LHCN-M2 (cell line): ENCODE measurements at places on chromosomes 12 and 14. TPM values are rescaled to one million over a fixed set of nuclear protein-coding genes. Genes with fewer than 3 reads are reported as not detected.

DNA sequence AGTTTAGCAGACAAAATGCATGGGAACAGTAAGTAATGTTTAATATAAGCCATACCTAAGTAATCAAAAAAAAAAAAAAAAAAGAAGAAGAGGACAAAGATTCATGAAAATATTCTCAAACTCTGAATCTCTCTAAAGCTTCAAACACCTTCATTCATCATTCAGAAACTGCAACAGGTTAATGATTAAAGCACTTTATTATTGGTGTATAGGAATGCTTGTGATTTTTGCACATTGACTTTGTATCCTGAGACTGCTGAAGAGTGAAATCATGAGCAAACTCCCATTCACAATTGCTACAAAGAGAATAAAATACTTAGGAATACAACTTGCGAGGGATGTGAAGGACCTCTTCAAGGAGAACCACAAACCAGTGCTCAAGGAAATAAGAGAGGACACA, 278.4 kb upstream of the DCN start:
- no peak for DNase-seq

DNA sequence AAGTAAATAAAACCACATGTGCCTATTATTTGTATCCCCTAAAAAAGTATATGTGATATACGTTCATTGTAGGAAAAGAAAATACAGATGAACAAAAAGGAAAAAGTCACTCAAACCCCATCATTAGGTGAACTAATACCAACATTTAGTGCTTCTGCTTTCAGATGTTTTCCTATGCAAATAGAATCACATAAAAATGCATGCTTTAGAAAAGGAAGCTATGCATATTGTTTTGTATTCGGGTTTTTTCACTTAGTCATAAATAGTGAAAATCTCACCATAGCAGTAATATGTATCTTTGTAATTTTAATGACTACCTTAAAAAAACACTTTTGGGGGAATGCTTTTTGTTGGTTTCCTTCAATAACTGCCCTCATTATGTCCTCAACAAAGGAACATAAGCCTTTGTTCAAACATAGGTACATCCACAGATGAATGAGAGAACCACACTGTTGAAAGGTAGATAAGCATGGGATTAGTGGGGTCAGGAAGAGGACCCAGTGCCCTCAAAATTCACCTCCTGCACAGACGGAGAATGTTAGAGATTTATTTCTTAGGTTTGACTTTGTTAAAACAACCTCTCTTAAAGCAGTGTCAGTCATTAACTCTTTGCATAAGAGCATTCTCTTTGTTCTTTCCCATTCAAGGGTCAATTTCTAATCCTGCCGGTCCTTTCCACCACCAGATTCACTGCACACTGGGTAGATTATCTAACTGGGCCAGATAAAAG, 6.5 kb downstream of the AMDHD1 start:
- DNase-seq, result no peak

GRCh38 chr14:49310298-49310697, 275.9 kb downstream of the RPS29 start:
- no peak for DNase-seq

- no peak for DNase-seq
These were observed 192.2 kb upstream of the C14orf180 start for GRCh38 chr14:104387022-104388010.

DNA sequence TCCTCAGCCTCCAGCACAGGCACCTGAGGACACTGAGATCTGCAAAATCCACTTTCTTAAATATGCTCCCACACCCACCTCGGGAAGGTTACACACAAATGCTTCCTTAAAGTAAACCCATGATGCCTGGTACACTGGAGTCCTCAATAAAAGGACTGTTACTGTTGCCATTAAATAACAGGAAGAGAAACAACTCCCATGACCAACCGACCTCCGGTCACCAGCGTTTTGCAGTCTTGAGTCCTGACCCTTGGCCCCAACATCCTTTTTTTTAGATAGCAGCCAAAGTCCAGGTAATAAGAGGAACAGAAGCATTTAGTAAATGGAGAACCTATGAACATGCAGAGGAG, 42.4 kb downstream of the ITPK1 start:
- DNase-seq, result no peak

GRCh38 chr12:6560501-6561205, 4.8 kb upstream of the IFFO1 start:
- no peak for DNase-seq

Gene KIF5A
- 0.06 TPM in 1 of 2 replicates, not detected in the other for total RNA-seq

Gene SGPP1
- 28.3 and 30.1 TPM in 2 replicates for total RNA-seq
